ENCODE measurements at places on chromosomes 3 and 15.

DNA sequence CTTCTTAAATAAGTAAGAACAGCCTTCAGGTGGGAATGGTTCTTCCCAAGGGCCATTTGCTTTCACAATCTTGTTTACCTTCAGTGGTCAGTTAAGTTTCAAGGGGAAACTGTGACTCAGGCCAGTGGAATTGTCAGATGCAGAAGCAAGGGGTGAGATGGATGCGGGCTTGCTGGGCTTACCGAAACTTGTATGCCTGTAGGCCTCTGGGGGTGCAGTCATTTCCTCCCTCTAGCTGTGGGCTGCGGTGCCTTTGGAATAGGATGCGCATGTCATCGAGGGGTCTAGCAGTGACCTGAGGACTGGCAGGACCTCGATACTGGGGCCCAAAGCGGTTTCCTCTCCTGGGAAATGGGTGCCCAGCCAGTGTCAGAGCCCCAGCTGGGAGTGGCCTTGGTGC, 121.6 kb downstream of the EEFSEC start:
- peak; percentile 16 for DNase-seq

DNA sequence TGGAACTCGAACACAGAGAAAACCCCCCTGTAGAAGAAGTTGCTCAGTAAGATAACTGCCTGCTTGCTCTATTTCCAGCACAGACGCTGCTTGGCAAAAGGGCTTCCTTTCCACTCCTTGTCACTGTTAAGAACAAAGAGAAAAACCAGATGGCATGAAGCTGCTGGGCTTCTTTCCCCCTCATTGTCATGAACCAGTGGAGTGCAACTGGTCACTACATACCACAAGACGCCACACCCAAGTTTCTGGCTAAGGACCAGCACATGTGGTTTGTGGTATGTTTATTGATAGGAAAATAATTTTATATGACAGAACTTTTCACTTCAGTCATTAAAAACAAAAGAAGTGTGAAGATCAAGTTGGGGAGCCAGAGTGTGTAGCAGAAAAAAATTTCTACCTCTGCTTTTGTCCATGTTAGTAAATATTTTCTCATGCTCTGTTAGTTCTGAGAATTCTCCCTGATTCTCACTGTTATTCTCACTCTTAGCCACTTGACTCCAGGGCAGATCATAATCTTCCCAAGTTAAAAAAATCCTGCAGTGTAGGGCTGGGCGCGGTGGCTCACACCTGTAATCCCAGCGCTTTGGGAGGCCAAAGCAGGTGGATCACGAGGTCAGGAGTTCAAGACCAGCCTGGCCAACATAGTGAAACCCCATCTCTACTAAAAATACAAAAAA, 37.9 kb downstream of the CLK3 start:
- DNase-seq, result peak; percentile 86

DNA sequence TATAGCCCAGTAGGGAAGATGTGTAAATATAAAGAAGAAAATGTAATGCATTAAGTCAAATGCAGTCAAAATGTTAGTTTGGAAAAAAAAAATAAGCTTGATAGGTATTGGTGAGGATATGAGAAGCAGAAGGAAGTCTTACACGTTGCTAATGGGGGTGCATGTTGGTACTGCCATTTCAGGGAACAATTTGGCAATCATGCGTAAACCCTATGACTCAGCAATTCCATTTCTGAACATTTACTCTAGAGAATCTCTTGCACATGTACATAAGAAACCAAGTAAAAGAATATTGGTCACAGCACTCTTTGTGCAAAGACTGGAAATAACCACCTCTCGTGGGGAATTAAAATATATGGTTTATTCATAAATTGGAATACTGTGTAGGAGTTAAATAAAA, 35.5 kb upstream of the TIMP4 start:
- DNase-seq, result peak; percentile 55

DNA sequence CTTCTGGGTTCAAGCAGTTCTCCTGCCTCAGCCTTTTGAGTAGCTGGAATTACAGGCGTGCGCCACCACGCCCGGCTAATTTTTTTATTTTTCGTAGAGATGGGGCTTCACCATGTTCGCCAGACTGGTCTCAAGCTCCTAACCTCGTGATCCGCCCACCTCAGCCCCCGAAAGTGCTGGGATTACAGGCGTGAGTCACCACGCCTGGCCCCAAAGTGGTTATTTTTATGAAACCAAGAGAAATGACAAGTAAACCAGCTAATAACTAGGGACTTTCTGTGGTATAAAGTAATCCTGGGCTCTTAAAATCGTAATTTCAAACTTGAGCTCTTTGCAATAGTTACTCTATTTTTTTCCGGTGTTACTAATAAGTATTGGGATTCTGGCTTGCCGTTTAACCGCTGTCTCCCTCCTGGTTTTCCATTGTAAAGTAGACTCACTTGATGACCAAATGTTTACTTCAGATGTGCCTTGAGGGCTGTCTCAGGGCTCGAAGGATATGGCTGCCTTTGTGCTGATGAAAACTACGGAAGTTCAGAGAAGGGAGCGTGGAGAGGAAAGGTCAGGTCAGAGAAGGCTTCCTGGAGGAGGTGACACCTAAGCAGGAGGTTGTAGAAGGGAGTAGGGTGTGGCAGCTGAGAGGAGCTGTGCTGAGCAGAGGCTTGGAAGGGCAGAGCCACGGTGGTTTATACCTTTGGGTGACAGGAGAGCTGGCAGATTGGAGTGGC, 4.2 kb downstream of the ZSCAN2 start:
- no peak for DNase-seq

DNA sequence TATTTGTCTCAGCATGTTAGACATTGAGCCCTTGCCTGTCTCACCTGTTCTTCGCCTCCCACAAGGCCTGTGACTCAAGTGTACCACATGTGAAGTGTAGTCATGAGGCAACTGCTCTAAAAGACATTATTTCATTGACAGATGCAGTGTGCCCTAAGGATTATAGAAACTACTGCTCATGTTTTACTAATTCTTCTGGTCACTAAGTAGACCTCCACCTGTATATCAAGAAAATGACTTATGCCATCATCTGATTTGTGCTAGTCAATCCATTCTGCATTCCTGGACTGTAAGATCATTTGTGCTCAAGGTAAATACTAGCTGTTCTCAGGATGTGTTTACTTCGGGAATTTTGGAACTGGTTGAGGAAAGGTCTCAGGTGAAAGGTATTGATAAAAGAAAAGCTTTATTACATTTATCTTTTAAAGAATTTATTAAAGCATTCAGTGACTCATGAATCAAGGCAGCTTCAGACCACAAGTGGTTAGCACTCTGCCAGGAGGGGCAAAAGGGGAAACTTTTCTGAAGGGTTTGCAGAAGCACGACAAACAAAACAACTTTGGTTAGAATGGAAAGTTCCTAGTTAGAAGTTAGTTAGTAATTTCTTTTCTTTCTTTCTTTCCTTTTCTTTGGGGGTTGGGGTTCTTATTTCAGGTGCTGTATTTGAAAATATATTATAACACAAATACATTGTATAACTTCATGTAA, 465.3 kb upstream of the CBLB start:
- peak; percentile 63 for DNase-seq

DNA sequence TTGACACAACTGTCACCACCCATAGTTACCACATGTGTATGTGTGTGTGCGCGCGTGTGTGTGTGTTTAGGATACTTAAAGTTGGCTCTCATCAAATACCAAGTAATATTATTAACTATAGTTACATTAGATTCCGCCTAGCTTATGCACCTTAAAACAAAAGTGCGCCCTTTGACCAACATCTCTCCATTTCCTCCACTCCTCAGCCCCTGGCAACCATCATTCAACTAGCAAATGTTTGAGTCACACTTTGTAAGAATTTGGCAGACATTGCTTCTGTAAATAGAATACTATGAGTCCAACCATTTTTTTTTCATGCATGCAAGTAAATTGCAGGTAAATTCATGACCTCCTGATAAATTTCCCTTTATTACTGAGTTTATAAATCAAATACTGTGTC, 169.3 kb downstream of the GBE1 start:
- no peak for DNase-seq

DNA sequence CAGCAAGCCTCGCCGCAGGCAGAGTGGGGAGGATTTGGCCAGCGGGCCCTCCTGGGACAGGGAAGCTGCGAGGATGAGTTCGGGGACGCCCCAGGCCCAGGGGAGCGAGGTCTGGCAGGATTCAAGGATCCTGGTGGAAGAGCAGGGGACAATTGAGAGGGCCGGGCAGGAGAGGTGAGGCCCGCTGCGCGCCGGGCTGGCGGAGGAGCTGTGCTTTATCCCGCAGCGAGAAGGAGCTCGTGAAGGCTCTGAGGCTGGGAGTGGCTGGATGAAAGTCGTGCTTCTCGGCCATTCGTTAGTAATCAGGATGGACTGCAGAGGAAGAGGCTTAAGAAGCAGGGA, 3.6 kb downstream of the SLC51A start:
- no peak for DNase-seq

GRCh38 chr3:182737825-182738224, 55.5 kb upstream of the ATP11B start:
- no peak for DNase-seq

GRCh38 chr3:39146611-39147591, 6.5 kb downstream of the CSRNP1 start:
- DNase-seq, result peak; percentile 88

DNA sequence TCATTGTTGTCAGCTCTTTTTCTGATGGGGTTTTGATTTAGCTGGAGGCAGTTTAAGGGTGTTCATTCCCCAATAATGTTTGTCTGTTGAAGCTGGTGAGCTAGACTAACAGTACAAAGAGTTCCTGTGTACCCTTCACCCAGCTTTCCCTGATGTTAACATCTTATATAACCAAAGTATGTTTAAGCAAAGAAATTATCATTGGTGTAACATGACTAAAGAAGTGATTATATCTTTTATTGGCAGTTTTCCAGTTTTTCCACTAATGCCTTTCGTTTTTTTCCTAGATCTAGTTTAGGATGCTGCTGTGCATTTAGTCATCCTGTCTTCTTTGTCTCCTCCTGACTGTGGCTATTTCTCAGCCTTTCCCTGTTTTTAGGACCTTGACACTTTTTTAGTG, 165.6 kb downstream of the LPP start:
- peak; percentile 4 for DNase-seq

DNA sequence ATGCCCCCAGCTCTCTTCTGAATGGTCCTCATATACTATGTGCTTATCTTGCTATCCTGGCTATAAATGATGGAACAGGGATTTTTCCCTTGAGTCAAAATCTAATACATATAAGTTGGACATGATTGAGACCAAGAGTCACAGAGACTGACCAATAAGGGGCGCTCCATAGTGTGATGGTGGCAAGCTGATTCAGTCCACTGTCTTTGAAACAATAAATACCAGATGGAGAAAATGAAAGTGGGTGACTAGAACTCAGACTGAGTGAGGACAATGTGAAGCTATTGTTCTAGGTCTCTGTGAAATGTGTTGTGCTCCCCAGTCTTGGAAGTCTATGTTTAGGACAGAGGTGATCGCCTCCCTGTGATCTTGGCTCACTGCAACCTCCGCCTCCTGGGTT, 10.6 kb upstream of the FSTL1 start:
- no peak for DNase-seq

GRCh38 chr3:194748225-194748624, 62.5 kb downstream of the FAM43A start:
- DNase-seq, result no peak

DNA sequence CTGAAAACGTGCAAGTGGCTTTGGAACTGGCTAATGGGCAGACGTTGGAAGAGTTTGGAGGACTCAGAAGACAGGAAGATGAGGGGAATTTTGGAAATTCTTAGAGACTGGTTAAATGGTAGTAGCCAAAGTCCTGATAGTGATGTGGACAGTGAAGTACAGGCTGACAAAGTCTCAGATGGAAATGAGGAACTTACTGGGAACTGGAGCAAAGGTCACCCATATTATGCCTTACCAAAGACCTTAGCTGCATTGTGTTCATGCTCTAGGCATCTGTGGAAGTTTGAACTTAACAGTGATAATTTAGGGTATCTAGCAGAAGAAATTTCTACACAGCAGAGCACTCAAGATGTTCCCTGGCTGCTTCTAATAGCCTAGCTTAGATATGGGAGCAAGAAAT, 28.6 kb upstream of the SERPINI2 start:
- DNase-seq, result no peak

- DNase-seq, result no peak
Measured at GRCh38 chr3:8485141-8485870, 16.3 kb upstream of the LMCD1 start.

GRCh38 chr3:100899440-100900091, 93.7 kb downstream of the ABI3BP start:
- no peak for DNase-seq

Measured in Caki2 (cell line).